NCI-H1417 (cell line): ENCODE measurements at places on chromosomes 2 and 18.
A peak's percentile ranks its signal among the peaks of the same experiment; 100 is the strongest.

DNA sequence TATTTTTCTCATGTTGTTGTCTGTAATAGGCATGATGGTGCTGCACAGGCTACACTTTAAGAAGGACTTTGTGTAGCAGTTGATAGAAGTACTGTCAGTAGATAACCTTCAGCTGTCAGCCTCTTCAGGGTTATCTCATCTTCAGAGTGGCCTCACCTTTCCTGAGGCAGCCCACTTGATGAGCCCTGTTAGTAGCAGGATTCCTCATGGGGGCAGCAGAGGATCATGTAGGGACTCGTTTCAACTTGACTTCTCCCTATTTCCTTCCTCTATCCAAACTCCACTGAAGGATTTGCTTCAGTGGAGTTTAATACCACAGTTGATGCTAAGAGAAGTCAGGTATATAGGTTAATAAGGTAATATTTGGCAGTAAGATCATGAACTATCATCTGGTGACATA, 530.3 kb upstream of the FSIP2 start:
- peak; percentile 71 for DNase-seq

DNA sequence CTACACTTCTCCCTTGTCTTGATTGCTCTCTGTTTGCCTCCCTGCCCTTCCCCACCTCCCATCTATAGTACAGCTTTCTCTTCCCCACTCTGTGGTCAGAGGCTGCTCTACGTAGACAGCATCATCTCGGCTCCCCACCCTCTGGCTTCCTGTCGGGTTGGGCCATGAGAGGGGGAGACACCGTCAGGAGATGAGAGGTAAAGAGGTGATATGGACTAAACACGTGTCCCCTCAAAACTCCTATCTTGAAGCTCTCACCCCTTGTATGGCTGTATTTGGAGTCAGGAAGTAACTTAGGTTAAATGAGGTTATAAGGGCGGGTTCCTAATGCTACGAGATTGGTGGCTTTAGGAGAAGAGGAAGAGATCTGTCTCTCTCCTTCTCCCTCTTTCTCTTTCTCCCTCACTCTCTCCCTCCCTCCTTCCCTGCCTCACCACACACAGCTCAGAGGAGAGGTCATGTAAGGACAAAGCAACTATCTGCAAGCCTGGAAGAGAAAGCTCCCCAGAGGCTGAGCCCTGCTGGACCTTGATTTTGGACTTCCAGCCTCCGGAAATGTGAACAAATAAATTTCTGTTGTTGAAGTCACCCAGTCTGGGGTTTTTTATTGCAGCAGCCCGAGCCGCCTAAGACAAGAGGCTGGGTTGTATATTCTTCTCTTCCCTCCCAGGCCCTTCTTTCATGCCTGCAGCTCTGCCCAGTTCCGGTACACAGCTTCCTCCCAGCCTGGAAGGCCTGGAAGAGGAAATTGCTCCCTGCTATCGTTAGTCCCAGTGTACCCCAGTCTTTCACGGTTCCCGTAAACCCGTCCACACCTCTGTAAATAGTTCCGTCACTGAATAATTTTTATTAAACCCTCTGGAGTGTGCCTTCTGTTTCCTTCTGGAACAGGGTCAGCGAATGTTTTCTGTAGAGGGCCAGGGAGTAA, 138.0 kb downstream of the AKAIN1 start:
- DNase-seq = no peak

GRCh38 chr2:144137705-144138428, 382.1 kb downstream of the ZEB2 start:
- no peak for DNase-seq

DNA sequence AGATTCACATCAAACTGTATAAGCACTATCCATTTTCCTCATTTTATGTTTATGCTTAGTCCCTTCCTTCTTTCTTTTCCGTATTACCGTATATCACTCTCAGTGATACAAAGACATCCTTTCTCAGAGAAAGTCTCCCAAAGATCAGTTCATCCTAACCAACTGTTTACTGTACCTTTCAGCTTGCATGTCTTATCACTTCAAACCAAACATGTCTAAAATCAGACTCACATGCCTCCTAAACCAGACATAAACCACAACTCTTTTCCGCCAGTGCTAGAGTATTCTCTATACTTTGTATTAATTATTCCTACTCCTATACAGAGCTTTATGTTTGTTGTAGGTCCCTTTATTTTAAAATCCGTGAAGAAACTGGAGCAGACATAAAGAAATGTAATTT, 41.5 kb downstream of the KCMF1 start:
- DNase-seq = no peak

DNA sequence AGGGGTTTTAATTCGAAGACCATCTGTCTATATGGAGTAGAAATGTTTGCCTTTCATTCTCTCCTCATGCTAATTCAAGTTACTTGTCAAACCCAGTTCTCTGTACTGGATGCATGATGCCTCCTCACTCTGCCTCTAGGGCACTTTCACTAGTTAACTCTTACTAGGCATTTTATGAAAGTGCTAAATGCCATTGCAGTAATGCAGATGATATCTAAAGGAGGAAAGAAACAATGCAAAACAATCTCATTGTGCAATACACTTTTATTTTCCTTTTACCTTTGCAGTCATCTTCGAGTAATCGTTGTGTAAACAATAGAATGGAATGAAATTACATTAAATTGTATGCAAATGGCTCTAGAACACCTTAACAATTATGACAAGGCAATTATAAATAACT, 293.6 kb downstream of the STK39 start:
- DNase-seq = no peak
